Neural crest cell (in vitro differentiated cells): ENCODE measurements at places on chromosomes 11 and 22. TPM values are rescaled to one million over a fixed set of nuclear protein-coding genes. Genes with fewer than 3 reads are reported as not detected.

DNA sequence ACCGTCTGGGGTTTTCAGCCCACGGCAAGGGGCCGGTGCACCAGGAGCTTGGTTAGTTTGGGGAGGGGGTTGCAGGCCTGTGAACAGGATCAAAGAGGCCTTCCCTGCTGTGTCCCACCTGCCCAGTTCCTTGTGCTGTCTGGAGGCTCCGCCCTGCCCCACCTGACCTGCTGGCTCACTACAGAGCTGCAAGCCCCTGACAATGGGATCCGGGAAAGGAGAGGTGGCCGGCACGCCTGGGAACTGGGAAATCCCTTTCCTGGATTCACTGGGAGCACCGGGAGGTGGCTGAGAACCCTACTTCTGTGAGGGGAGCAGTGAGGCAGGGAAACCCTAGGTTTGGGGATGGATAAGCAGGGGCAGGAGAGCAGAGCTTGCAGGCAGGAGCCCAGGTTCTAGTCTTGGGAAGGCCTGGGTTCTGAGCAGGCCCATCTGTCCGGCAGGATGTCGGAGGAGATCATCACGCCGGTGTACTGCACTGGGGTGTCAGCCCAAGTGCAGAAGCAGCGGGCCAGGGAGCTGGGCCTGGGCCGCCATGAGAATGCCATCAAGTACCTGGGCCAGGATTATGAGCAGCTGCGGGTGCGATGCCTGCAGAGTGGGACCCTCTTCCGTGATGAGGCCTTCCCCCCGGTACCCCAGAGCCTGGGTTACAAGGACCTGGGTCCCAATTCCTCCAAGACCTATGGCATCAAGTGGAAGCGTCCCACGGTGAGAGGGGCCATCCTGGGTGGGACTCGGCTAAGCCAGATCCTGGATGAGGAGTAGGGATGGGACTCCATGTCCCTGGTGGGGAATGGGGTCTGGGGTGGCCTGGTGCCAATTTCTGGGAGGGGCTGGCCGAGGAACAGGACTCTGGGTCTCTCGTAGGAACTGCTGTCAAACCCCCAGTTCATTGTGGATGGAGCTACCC, 786 bp downstream of the CAPN1 start:
- peaks cover 17% of the 10 kb centered on the region for H3K4me1 ChIP-seq
- no peaks in the 10 kb centered on the region for H3K36me3 ChIP-seq
- H3K27me3 ChIP-seq, result peaks cover 34% of the 10 kb centered on the region
- no peak overlapping the region for H3K27ac ChIP-seq

DNA sequence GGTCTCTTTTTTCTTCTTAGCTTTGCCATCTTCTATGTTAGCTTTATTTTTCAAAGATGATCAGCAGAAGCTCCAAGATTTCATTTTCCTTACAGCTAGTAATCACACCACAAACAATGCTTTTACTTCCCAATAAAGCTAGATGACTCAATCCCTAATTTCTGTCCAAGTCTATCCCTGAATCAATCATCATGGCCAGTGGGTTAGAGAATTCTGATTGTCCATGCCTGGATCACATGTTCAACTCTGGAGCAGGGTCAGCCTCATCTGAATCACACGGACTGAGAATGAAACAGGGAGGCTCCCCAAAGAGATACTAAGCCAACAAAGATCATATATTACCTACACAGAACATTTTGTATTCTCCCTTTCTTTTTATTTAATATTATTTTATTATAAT, 79.6 kb downstream of the BBOX1 start:
- H3K27me3 ChIP-seq, result no peaks in the 10 kb centered on the region
- no peak overlapping the region for H3K4me3 ChIP-seq
- no peak overlapping the region for H3K27ac ChIP-seq
- peaks cover 5% of the 10 kb centered on the region for H3K4me1 ChIP-seq
- H3K36me3 ChIP-seq, result peaks cover 4% of the 10 kb centered on the region

DNA sequence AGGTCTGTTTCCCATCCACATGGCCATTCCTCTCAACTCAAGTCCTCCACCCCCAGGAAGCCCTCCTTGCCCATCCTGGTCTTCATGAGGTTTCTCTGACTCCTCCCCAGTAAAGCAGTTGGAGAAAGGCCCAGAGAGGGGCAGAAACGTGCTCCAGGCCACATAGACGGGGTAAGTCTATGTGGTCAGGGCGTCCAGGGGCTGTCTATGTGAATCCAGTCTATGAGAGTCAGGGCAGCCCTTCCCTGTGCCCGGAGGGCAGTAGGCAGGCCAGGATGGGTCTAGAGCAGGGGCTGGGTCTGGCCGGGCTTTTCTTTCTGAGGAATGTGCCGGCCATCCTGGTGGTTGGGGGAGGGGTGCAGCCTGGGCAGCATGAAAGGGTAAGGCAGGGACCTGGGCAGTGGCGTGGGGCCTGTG, 11.7 kb downstream of the GUCD1 start:
- no peak overlapping the region for H3K4me3 ChIP-seq
- no peaks in the 10 kb centered on the region for H3K27me3 ChIP-seq
- H3K27ac ChIP-seq, result no peak overlapping the region
- no peaks in the 10 kb centered on the region for H3K4me1 ChIP-seq

- no peaks in the 10 kb centered on the region for H3K36me3 ChIP-seq
- no peak for DNase-seq
- no peaks in the 10 kb centered on the region for H3K27me3 ChIP-seq
These were observed 35.0 kb downstream of the PPFIBP2 start for GRCh38 chr11:7548659-7549274.

LGR4 gene
- total RNA-seq, result 45.3 and 51.5 TPM in 2 replicates

SHANK2 gene
- total RNA-seq, result 7.6 and 10.0 TPM in 2 replicates

CCDC87 gene
- total RNA-seq, result 0.93 and 1.1 TPM in 2 replicates

GAL gene
- 1.1 and 1.8 TPM in 2 replicates for total RNA-seq

DNA sequence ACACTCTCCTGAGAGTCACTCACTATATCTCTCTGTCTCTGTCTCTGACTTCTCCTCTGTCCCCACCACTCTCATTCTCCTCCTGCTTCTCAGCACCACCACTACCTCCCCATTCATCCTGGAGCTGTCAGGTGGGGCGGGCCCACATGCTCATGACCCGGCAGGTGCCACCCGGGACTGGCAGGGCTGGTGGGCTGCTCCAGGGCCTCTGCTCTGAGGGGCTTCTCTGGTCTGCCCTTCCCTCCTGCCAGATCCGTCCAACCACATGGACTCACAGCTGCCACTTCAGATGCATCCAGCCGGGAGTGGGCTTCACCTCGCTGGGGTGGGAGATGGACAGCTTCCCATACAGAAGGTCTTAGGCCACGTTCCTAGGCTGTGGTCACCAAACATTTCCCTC, 4.8 kb upstream of the EMID1 start:
- no peak for DNase-seq
- H3K4me3 ChIP-seq, result peak overlapping the region; percentile 45
- no peak overlapping the region for H3K27ac ChIP-seq
- H3K27me3 ChIP-seq, result peaks cover 8% of the 10 kb centered on the region

DNA sequence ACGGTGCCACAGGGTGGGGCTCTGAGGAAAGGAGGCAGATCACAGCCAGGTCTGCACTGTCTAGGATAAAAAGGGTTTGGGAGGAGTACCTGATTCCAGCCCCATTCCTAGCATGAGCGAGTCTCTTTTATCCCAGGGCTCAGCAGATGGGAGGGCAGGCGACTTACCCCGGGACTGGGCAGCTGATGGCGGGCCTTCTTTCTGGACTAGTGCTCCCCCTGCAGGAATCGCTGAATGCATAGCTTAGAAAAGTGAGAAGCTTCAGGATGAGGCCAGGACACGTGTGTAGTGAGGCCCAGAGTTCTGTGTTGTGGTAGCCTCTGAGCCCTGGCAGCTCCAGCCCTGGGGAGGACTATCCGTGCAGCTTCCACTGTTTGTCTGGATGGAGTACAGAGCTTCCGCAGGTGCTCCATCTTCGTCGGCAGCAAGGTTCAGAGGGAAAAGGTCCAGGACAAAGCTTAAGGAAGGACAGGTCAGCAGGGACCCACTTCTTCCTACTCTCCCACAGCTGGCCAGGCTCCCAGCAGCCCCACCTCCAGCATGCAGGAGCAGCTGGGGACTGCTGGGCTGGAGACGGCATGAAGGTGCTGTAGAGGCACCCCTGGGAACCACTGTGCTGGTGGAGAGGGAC, 30.4 kb downstream of the COMMD9 start:
- no peaks in the 10 kb centered on the region for H3K36me3 ChIP-seq
- no peak overlapping the region for H3K27ac ChIP-seq
- H3K4me3 ChIP-seq, result no peak overlapping the region
- DNase-seq, result peak; percentile 52
- peaks cover 2% of the 10 kb centered on the region for H3K27me3 ChIP-seq
- peaks cover 10% of the 10 kb centered on the region for H3K4me1 ChIP-seq

- H3K27me3 ChIP-seq, result peaks cover 3% of the 10 kb centered on the region
- no peak for DNase-seq
- no peaks in the 10 kb centered on the region for H3K4me1 ChIP-seq
- peaks cover 27% of the 10 kb centered on the region for H3K36me3 ChIP-seq
- H3K4me3 ChIP-seq, result no peak overlapping the region
These were observed 8.5 kb downstream of the RNH1 start for GRCh38 chr11:498297-499181.

GRCh38 chr22:43004362-43005035, 10.4 kb downstream of the PACSIN2 start:
- H3K36me3 ChIP-seq, result peaks cover 2% of the 10 kb centered on the region
- peaks cover 72% of the 10 kb centered on the region for H3K4me1 ChIP-seq
- DNase-seq, result no peak
- no peak overlapping the region for H3K4me3 ChIP-seq
- no peak overlapping the region for H3K27ac ChIP-seq

RRM1 gene
- 209 and 218 TPM in 2 replicates for total RNA-seq

DNA sequence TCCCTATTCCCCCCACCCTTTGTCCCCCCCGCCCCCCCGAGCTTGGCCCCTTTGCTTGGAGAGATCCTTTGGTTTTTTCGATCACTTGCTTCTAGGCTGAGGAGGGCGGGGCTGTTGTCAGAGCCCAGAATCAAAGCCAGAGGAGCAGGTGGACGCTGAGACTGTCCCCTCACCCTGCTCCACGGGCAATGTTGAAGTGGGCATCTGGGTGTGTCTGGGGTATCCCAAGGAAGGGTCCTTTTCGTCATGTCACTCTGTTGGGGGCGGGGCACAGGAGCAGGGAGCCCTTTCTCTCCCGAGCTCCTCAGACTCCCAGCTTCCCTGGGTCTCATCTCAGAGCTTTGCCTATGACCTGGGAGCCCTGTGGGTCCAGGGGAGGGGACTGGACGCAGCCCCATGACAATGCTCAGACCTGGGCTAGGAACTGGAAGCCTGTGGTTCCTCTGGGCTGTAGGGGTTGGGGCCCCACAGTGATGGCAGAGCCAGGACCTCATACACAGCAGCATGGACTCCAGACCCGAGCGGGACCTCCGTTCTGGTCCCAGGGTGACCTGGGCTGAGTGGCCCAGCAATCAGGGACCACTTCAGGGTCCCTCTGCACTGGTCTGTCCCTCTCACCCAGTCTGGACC, 2.9 kb upstream of the APOBEC3A start:
- DNase-seq, result no peak
- H3K27ac ChIP-seq, result no peak overlapping the region
- H3K4me3 ChIP-seq, result no peak overlapping the region
- H3K4me1 ChIP-seq, result no peaks in the 10 kb centered on the region
- peaks cover 2% of the 10 kb centered on the region for H3K27me3 ChIP-seq
